ENCODE measurements at places on chromosomes 5 and 9.

- no peak for DNase-seq
These were observed 1068.3 kb upstream of the EDIL3 start for GRCh38 chr5:85453026-85453349.

DNA sequence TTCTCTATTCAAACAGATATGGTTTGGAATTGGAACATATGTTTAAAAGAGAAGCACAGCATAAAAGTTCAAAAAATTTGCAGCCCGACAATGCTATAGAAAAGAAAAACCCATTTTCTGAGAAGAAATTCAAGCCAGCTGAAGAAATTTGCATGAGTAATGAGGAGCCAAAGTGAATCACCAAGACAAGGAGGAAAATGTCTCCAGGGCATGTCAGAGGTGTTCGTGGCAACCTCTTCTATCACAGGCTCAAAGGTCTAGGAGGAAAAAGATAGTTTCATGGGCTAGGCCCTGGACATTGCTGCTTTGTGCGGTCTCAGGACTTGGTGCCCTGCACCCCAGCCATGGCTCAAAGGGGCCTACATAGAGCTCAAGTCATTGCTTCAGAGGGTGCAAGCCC lies 134.8 kb upstream of the ADAMTS16 start:
- no peak for DNase-seq

DNA sequence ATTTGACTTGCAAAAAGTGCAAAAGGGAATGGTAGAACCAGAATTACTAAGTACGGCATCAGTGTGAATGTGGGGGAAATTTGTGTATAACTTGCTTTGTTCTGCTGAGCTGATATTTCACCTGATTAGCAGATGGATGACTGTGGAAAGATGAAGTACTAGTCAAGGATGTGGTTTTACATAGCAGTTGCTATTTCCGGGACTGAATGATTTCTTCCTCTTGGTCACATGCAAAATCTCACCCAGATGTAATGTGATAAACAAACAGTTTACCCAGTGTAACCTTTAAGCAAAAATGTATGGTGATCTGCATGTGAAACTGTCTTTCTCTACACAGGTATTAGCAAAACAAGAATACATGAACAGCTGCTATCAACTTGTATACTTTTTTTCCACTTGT lies 46.1 kb downstream of the DCP2 start:
- DNase-seq = no peak

- no peak for DNase-seq
These were observed 158.9 kb downstream of the RMI1 start for GRCh38 chr9:84139296-84140070.

DNA sequence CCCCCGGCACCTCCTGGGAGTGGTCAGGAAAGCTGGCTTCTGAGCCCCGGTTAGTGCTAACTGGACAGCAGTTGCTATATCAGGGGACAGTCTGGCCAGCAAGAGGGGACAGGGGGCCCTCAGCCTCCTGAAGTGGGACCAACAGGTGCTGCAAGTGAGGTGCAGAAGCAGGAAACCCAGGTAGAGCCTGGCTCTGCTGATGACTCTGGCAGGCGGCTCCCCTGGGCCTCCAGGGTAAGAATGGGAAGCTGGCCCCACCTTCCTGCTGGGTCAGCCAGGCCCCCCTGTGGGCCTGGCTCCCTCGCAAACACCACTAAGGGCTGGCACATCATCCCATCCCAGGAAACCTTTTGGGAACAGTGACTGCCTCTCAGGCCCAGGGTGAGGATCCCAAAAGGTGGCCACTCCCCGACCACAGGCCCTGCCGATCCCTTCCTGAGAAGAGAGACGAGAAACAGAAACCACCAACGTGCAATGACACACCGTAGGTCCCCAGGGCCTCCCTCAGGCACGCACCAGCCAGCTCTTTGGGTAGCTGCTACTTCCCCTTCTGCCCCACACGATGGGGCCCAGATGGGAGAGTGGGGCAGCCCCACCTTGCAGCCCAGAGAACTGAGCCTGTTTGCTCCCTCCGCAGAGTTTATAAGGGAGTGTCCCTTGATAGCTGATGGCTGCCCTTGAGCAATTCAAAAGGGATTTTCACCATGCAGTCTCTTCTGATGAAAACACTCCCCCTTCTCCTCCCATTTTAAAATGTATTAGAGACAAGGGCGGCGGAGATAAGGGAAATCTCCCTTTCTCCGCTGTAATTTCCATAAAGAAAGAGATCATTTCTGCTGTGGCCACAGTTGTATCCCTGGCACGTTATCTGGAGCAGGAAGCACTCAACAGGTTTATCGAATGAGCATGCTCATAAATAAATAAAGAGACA lies 76.8 kb downstream of the STK10 start:
- DNase-seq = peak; percentile 65

- DNase-seq = no peak
These were observed 4.5 kb downstream of the OBP2A start for GRCh38 chr9:135550344-135550918.

- no peak for DNase-seq
These were observed 405.2 kb downstream of the ZNF608 start for GRCh38 chr5:124341066-124341858.

DNA sequence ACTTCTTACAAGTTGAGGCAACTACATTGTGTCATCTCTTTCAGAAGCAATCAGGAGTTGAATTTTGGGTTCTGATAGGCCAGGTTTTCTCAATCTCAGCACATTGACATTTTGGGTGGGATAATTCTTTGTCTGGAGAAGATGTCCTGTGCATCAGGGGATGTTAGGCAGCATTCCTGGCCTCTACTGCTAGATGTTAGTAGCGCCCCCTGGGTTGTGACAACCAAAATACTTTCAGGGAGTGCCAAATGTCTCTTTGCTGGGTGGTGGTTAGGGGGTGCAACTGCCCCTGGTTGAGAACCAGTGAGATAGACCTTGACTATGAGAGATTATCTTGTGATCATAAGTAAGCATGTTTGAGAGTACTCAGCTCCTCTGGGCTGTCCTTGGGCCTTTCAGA lies 164.3 kb upstream of the KLF9 start:
- DNase-seq = no peak

DNA sequence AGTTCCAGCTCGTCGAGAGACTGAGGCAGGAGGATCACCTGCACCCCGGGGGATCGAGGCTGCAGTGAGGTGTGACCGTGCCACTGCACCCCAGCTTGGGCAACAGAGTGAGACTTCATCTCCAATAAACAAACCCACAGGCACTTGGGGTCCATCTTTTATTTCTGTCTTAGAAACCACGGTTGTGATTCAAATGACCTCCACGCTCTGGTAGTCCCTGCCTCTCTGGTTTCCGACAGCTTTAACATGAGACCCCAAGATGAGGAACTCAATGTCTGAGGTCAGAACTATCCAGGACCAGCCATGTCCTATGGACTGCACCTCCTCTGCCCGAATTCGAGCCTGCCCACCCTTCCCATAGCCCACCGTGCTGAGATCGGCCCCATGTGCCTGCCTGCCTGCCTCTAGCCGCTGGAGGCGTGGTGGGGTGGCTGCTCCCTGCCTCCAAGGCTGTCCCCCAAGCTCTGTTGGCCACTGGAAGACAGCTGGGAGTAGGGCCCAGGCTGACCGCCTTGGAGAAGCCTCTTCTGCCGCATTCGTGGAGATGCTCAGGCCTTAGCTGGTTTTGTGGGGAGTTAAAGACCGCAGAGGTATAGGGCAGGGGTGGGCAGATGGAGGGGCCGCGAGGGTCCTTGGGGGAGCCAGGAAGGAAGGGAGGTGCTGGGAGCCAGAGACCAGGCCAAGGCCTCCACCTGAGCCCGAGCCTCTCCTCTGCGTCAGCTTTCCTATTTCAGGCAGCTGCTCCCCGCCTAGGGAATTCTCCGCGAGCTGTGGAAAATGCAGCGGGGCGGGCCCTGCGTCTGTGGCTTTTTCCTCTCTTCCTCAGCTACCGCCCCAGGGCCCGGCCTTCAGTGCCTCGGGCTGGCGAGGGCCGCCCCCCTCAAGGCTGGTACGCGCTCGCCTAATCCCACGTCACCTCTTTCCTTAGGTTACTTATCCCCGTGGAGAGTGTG lies 6.9 kb upstream of the WDR5 start:
- no peak for DNase-seq

- no peak for DNase-seq
These were observed 202.7 kb downstream of the SPATA31D1 start for GRCh38 chr9:82191082-82191770.

DNA sequence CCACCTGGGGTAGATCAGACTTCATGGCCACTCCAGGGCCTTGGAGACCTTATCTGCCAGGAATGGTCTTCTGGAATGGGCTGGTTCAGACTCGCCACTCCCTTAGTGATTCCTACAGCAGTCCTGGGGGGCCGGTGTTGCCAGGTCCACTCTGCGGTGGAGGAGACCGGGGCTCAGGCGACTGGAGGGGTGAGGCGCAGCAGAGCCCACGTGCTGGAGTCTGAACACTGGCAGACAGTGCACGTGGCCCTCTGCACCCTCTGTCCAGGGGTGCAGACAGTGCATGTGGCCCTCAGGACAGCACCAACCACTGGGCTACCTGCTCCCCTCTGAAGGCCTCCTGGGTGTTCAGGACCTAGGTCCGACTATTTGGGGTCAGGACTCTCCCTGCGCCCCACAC lies 94.8 kb upstream of the PHYKPL start:
- no peak for DNase-seq

GRCh38 chr9:22976454-22976853 lies 529.8 kb downstream of the DMRTA1 start:
- DNase-seq = no peak

DNA sequence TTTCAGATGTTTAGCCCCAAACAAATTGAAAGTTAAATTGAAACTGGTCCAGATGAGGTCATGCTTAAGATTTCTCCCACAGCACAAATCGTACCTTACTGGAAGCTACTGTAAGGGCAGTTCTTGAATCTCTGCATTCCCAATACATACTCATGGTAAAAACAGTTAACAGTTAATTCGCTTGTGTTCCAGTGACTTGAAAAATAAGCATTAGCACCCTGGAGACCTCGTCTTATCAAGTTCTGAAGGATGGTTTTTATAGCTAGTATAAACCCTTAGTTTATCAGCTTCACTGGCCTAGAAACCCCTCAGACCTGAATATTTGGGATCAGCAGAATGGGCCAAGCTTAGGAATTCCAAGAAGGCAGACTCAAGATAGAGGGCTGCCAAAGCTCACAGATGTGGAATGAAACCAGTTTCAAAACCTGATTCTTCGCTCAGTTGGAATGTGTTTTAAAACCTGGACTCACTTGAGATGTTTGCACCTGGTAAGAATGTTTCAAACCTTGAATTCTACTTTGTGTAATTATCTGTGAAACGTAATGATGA lies 103.6 kb downstream of the C9orf152 start:
- DNase-seq = no peak

DNA sequence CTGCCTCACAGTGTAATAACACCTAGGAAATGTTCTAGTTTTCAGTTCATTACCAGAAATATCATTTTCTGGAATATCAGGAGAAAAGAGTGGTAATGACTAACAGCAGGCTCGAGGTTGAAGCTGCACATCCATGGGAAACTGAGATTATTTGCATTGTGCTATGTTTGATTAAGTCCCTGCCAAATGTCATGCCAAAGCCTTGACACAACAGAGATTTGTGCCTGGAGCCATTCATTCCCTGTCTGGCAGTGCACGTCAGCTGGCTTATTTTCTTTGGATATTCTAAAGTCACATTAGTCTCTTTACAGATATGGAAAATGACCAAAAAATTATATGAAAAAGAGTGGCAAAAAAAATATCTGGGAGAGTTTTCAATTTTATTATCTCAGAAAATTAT lies 848.0 kb downstream of the PTPRD start:
- no peak for DNase-seq

DNA sequence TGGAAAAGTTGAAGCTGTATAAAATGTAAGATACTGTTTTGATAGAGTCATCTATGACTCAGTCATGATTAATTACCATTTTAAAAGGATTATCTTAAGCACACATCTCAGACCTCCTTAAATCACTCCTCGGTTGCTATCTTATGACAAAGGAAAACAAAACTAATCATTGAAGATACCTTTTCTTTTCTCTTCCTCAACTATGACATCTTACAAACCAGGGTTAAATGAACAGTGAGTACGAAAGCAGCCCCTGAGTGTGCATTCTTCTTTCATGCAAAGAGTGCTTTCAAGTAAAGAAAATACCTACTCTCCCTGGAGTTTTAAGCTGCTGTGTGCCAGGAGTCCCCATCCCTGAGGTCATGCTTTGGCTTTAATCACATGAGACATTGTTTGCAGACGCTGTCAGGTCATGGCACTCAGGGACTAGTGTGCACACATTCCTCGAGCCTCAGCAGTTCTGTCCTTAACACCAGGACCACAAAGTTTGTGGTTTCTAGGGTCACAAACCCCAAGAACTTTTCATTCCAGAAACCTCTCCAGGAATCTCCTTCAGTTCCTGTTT lies 86.7 kb upstream of the ICE1 start:
- DNase-seq = no peak

DNA sequence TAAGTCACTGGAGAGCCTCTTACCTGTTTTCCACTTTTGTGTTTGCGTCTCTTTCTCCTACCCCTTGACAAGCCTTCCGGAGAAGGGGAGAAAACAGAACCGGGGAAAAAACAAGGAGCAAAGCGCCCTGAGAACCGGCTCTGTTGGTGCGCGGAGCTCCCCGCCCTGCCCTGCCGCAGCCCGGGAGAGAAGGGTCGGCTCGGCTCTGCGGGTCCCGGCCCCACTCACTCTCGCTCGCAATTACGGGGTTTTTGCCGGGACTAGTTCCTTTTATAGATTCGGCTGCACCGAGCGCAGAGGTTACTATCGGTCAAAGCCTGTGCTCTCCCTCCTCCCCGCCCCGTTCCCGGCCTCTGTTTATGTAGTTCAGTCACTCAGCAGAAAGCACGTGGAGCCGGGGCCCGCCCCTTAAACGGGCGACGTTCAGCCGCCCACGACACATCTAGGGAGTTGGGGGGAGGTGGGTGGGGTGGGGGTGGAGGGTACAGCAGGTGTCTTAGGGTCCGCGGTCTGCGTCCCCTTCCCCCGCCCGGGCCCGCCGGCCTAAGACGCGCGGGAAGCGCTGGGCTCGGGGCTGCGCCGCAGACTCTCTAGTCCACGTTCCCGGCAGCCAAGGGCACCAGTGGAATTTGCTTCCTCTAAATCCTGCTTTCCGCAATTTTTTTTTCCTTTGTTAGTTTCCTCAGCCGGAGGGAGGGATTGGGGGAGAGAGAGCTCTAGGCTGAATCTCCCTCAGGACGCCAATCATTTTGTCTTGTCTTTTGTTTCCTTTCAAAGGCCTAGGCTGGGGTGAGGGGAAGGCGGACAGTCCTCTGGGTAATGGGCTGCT lies at the start of gene ABCA1:
Gene ABCA1 (minus strand): TSS at position 244 of the 829 bp plus-strand sequence. CDS start 24,476 bp downstream, outside the sequence.
- peak; percentile 92 for DNase-seq

- no peak for DNase-seq
These were observed 225.9 kb downstream of the PIK3R1 start for GRCh38 chr5:68441309-68442073.

GRCh38 chr5:80632700-80633099 lies 21.8 kb upstream of the MSH3 start:
- DNase-seq = no peak

Measured in ureter (tissue), 1 donor.